SHP77 treated with DMSO at 0.1 percent for 48 hours (cell line): ENCODE measurements at places on chromosomes 16 and 17.

- peak; percentile 47 for DNase-seq
Observed at GRCh38 chr16:52191531-52192134, 355.3 kb downstream of the TOX3 start.

DNA sequence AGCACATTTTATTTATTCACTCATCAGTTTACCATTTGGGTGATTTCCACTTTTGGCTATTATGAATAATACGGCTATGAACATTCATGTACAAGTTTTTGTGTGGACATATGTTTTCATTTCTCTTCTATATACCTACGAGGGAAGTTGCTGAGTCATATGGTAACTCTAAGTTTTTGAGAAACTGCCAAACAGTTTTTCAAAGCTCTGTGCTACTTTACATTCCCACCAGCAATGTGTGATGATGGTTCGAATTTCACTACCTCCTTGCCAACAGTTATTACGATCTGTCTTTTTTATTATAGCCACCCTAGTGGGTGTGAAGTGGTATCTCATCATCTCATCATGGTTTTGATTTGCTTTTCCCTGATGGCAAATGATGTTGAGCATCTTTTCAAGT, 63.7 kb upstream of the MRTFB start:
- peak; percentile 19 for DNase-seq

DNA sequence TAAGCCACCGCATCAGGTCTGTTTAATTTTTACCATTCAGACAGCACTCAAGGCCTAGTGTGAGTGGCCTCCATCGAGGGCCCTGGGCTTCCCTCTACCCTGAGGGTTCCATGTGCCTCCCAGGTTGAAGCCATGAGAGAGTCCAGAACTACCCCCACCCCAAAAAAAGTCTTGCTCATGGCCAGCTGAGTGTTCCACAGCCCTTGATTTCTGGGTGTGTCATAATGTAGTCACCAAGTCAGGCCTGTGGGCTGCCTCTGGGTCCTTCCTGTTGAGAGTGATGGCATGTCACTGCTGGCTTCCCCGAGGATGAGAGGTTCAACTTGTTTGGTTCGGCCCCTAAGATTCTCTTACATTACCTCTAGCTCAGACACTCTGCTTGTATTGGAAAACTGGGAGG, 100.6 kb downstream of the PITPNC1 start:
- no peak for DNase-seq

- DNase-seq, result no peak
Observed at GRCh38 chr17:19541445-19541844, 7.8 kb downstream of the SLC47A1 start.

- no peak for DNase-seq
Observed at GRCh38 chr17:5437721-5438317, 1.1 kb downstream of the C1QBP start.

DNA sequence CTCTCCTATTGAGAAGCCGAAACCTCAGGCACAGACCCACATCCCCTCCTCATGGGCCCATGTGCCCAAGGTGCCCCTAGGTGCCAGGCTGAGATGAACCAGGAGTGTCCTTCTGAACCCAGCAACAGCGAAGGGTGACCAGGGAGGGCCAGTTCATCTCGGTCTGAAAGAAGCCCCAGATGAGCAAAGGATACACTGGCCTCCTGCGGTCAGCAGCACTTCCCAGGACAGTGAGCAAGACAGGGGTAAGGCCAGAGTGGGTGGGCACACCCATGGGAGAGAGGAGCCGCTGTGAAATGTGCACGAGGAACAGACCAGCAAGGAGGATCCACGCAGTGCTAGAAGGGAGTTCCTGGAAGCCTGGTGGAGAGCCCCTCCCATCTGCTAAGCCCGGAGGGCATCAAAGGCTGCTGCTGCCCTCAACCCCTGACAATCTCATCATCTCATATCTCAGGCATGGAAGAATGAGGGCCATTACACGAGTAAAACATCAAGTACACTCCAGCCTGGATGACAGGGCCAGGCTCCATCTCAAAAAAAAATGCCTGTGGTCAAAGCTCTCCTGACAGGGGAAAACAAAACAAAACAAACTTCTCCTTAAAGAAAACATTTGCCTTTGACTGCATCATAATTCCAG, 3.3 kb upstream of the HBZ start:
- no peak for DNase-seq

GRCh38 chr17:29659155-29659554, 36.4 kb upstream of the CORO6 start:
- no peak for DNase-seq

DNA sequence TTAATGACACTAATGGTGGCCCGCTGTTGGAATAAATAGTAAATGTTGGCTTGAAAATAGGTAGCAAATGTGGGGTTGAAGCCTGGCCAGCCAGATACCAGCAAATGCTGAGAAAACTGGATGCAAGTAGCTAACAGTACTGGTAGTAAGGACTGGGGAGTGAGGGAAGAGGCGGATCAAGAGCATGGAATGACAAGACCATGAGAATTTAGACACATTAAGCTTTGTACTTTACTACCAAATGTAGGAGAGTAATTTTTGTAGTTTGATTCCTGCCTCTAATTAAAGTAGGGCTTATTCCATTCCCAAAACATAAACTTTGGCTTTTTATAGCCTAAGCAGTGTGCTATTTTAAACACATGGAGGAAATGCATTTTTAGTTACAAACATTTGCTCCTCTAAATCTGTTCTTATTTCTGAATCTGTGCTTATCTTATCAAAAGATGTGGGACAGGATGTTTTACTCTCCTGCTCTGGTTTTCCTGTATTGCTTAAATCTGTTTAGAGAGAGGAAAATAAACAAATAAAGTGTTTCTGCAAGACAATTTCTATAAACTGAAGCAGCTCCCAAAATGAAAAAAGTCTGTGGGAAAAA, 44.1 kb downstream of the CFDP1 start:
- no peak for DNase-seq

DNA sequence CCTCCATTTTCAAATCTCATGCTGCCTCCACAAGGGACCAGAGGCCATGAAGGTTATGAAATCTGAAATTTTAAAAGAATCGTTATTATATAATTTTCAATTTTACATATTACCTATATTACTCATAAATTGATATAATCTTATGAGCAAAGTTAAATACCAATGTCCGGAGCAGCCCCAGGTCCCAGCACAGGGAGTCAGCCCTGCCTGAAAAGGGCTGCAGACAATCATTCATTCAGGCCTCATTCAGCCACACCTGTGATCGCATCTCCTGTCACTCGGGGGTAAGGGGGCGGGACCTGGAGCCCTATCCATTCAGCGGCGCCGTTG, 172.5 kb downstream of the AHSP start:
- DNase-seq, result peak; percentile 79

GRCh38 chr16:11609474-11610120, 22.9 kb upstream of the LITAF start:
- no peak for DNase-seq

- DNase-seq, result no peak
Observed at GRCh38 chr16:68658341-68658973, 13.3 kb downstream of the CDH3 start.

DNA sequence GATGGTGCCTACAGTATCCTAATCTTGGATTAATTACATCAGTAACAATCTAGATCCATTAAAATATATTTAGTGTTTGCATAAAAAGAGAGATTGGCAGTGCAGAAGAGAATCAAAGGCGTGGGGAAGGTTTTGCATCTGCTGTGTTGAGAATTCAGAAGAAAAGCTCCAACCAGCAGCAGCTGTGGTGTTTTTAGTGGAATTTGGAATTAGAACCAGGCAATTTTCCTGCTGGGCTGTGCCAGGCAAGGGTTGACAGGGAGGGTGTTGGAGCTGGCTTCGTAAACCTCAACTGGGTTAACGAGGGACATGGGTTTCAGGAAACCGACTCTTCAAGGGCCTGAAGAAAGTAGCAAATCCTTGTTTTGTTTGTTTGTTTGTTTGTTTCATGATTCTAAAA, 107.8 kb upstream of the WSCD1 start:
- DNase-seq, result no peak

DNA sequence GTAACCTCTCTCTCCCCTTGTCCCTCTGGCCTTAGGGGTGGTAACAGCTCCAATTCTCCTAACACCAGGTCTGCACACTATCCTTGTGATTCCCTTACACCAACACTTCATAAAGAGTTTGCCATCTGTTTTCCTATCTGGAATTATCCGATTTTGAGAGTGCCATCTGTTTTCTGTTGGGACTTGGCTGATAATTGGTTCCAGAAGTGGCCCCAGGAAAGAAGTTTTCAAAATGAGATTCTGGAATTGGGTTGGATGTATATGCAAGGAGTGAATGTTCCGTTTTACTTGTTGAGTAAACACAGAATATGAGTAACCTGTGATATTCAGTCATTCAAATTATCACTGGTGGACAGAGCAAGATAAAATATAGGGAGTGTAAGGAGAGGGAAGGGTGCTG, 134.1 kb upstream of the HS3ST3A1 start:
- DNase-seq, result no peak

DNA sequence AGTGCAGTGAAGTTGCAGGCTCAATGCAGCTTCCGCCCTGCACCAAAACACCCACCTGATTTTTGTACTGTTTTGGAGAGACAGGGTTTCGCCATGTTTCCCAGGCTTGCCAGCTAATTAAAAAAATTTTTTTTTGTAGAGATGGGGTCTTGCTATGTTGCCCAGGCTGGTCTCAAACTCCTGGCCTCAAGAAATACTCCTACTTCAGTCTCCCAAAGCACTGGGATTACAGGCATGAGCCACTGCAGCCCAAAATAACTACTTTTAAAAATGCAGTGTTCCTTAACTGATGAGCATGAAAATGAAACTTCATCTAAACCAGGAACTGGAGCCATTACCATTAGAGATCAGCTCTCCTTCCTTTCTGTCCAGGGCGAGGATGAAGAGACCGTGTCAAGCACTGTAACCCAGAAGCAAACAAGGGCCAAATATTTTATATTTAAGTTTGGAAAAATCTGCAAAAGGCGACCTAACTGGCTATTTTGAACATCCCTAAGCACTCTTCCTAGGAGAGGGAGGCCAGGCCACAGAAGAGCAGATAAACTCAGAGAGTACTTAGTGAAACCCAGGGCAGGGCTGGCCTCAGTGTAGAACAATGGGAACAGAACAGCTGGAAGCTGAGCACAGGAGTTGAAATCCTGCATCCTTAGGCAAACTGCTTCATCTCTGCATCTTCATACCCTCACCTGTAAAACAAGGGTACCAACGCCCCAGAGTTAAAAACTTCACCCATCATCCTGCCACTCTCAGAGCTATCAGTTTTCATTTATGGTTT, 24.0 kb downstream of the CREBBP start:
- no peak for DNase-seq

GRCh38 chr17:47778184-47778635, 43.4 kb downstream of the OSBPL7 start:
- DNase-seq, result no peak

- no peak for DNase-seq
Observed at GRCh38 chr16:56987692-56988091, 1.7 kb upstream of the NLRC5 start.

- DNase-seq, result no peak
Observed at GRCh38 chr17:37598145-37598544, 11.1 kb downstream of the SYNRG start.

DNA sequence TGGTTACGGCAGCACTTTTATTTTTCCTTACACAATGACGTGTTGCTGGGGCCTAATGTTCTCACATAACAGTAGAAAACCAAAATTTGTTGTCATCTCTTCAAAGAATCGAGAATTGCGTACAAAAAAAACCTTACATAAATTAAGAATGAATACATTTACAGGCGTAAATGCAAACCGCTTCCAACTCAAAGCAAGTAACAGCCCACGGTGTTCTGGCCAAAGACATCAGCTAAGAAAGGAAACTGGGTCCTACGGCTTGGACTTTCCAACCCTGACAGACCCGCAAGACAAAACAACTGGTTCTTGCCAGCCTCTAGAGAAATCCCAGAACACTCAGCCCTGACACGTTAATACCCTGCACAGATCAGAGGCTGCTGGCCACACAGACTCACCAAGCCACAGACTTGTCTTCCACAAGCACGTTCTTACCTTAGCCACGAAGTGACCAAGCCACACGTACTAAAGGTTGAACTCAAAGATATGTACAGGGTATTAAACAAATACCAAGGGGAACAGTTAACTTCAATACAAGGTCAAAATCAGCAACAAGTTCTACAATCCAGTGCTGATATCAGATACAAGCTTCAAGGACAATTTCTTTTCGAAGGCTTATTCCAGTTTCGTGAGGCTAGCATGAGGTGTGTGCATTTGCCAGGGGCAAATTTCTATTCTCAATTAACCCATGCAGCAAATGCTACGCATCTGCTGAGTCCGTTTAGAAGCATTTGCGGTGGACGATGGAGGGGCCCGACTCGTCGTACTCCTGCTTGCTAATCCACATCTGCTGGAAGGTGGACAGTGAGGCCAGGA, 2.4 kb downstream of the ACTG1 start:
- DNase-seq, result no peak

GRCh38 chr17:34363183-34363661, at the start of gene CCL1:
CCL1 (minus strand) TSS chr17:34363233; CDS start chr17:34363161, 72 bp downstream.
- no peak for DNase-seq

- DNase-seq, result peak; percentile 80
Observed at GRCh38 chr16:30535106-30535776, 583 bp upstream of the ZNF747 start.

DNA sequence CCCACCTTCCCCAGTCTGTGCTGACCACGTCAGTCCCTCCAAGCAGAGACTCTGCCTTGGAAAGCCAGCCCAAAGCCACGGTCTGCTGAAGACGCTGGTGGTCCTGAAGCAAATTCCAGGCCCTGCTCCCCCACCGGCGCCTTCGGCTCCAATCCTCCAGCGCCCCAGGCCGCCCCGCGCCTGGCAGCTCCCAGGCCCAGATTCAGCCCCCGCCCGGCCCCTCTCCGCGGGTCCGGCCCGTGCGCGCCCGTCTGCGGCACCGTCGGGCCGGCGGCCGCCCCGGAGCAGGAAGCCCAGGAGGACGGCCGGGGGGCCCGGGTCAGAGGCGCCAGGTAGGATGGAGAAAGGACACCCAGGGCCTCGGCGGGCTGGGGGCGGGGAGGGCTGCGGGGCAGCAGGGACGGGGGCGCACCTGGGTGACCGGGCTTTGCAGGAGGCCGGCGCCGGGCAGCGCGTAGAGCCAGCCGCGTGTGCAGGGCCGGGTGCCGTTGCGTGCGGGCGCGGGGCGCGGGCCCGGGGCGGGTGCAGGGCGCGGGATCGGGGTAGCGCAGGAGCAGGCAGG, 594 bp upstream of the SLC22A31 start:
- no peak for DNase-seq
